Activated CD4-positive, alpha-beta T cell treated with anti-CD3 and anti-CD28 coated beads, Interleukin-2, amount 50 U/mL, for 48 hours (primary cell): ENCODE measurements at places on chromosomes 6 and 20.
A peak's percentile ranks its signal among the peaks of the same experiment; 100 is the strongest.

GRCh38 chr6:13272131-13273046, 55.9 kb downstream of the TBC1D7 start:
- no peak for DNase-seq

GRCh38 chr20:34512955-34513419, 3.2 kb upstream of the DYNLRB1 start:
- DNase-seq = no peak

DNA sequence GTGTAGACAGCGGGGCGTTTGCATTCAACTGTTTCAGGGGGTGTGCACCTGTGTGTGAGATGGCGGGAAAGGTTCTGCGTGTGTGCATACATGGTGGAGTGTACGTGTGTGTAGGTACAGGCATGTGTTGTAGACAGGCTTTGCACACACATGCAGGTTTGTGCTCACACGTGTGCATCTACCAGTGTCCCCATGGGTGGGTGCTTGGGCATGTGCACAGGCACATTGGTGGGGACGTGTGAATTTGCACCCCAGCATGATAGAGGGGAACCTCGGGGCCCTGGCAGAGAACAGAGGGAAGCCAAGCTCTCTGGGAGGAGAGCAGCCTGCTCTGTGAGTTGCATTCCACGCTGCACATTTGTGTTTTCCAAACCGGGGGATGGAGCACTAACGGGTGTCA, 250.2 kb downstream of the PREX1 start:
- no peak for DNase-seq

DNA sequence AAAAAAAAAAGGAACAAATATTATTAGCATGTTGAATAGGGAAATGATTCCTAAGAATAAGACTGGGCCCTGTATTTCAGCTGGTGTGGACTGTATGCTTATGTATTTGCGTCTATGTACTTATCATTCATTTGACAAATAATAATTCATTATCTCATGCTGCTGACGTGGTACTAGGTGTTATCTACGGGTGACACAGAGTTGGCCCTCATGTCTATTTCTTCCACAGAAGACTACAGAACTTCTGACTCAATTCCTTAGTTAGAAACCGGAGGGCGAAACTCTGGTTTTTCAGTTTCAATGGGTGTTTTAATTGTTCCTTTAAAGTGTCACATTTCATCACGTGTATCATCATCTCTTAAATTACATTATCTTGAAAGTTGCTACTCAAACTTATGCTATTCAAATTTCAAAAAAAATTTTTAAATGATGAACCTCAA, 305.9 kb downstream of the CLIC5 start:
- peak; percentile 33 for DNase-seq
